ENCODE measurements at places on chromosomes 5 and 9. TPM values are rescaled to one million over a fixed set of nuclear protein-coding genes. Genes with fewer than 3 reads are reported as not detected.

ENTPD2 gene
- 0.42 TPM for total RNA-seq

GABRA6 gene
- total RNA-seq = not detected

CTXN3 gene
- total RNA-seq = not detected

FOXD1 gene
- 5.0 TPM for total RNA-seq

Data from esophagus muscularis mucosa (tissue), 4 donors.